ENCODE measurements at places on chromosomes 3 and 15.

GRCh38 chr15:56774356-56774755 lies 41.0 kb upstream of the ZNF280D start:
- DNase-seq, result no peak

DNA sequence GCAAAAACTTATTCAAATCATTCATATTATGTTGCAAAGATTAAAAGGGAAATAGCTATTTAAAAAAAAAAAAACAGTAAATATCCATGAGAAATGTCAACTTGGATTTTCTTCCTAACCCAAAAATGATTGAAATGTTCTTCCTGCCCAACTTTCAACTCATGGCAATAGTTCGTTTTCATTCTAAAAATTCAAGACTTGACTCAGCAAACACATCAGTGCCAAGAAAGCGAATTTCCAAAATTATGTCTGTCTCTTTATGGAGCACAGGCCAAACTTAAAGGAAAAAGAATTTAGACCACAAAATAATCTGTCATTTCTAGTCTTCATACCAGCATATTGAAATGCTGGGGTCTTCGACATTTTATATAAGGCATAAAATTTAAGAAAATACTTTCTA lies 63.7 kb downstream of the MAGI1 start:
- no peak for DNase-seq

DNA sequence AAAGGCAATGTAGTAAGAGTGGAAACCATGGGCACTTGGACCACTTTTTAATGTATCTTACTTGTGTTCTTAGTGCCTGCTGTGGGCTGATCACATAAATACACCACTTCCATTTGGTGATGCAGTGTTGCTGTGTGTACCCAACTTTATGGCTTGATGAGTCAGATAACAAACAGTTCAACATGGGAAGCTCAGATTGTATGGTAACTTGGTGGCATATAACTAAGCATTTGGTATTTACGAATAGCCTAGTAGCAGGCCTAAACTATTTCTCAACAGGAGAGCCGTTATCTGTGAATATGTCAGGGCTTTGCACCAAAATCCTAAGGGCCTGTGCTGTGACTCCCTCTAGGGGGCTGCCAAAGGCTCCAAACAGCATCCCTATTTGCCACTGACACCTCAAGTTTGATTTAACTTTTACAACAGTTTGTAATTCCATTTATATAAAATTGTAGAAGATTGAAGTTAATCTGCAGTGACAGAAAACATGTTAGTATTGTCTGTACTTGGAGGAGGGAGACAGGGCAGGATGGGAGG lies 640.4 kb upstream of the CADM2 start:
- no peak for DNase-seq

GRCh38 chr15:30929064-30929669 lies 25.5 kb downstream of the FAN1 start:
- no peak for DNase-seq

Measured in NCI-H2081 treated with DMSO at 0.1 percent for 48 hours (cell line).